ENCODE measurements at places on chromosomes 7 and 10.

DNA sequence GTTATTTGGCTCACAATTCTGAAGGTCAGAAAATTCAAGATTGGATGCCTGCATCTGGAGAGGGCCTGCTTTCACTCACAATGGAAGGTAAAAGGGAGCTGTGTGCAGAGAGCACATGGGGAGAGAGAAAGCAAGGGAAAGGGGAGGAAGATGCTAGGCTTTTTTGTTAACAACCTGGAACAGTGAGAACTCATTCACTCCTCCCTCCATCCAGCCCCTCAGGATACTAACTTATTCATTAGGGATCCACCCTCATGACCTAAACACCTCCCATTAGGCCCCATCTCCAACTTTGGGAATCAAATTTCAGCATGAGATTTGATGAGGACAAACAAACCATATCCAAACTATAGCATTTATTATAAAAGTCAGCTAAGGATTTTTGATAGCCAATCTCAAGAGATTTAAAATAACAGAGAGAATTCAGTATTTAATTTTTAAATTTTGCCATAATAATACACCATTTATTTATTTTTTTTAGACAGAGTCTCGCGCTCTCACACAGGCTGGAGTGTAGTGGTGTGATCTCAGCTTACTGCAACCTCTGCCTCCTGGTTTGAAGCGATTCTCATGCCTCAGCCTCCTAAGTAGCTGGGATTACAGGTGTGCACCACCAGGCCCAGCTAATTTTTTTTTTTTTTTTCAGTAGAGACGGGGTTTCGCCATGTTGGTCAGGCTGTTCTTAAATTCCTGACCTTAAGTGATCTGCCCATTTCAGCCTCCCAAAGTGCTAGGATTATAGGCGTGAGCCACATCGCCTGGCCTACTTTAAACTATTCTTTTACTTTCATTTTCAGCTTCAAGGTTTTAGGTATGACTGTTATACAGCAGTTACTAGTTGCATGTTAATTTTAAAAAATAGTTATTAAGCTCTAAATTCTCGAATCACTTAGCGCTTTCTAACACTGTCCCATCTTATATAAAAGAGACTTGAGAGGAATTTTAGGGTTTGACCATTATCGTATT lies 20.3 kb upstream of the ETV1 start:
- no peak for DNase-seq

GRCh38 chr10:62374862-62375710 lies 917 bp downstream of the ZNF365 start:
- DNase-seq = no peak

- no peak for DNase-seq
These were observed 45.0 kb downstream of the ESYT2 start for GRCh38 chr7:158784270-158784669.

- no peak for DNase-seq
These were observed 337.3 kb downstream of the WDR37 start for GRCh38 chr10:1393481-1393880.

DNA sequence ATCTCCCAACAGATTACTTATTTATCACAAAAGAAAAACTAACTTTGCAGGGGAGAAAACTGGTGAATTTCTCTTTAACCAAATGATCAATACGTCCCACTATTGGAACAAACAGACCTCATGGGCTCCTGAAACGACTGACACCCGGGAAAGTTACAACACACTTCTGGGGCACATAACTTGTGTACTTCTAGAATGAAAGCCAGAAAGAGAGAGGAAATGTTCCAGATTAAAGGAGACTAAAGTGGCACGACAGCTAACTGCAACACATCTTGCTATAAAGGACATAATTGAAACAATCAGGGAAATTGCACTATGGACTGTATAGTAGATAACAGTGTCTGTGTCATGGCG lies 14.7 kb upstream of the TPST1 start:
- DNase-seq = no peak

GRCh38 chr7:145644426-145645134 lies 472.0 kb upstream of the CNTNAP2 start:
- DNase-seq = no peak

GRCh38 chr10:26046073-26046700 lies 112.2 kb downstream of the MYO3A start:
- DNase-seq = no peak

GRCh38 chr10:78443900-78444571 lies 410.4 kb downstream of the RPS24 start:
- no peak for DNase-seq

DNA sequence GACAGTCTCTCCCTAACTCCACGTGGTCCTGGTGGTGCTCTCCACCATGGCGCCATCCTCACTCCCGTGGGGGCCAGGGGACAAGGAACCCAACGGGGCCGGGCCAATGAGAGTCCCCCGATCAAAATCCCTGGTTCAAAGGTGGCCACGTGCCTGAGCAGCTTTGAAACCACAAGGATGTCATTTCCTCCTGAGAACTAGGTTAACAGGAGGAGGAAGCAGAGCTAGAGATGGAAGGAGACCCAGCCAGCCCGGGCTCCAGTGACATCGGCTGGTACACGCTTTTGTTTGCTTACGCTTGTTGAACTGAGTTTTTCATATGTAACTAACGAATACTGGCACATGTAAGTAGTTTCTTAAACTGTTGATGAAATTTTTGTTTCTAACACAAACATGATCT lies 61.7 kb downstream of the PRPF18 start:
- no peak for DNase-seq

GRCh38 chr7:139058943-139059342 lies 23.1 kb upstream of the ZC3HAV1L start:
- DNase-seq = no peak

- no peak for DNase-seq
These were observed 67.6 kb downstream of the ITGA8 start for GRCh38 chr10:15652117-15652516.

DNA sequence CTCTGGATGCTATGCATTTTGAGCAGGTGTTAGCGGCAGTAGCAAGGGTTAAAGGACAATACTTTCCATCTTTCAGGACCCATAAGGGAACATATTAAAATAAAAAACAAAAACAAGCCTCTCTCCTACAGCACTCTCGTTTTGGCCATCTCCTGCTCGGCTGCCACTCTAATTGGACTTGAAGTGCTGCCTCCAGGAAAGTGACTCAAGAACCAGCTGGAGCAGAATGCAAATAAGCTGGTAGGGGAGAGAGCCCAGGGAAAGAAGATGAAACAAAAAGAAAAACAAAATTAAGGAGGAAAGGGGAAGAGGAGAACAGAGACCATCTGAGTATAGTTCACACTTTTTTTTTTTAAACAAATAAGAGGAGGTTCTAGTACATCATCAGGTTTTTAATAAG lies 65.6 kb downstream of the HBP1 start:
- no peak for DNase-seq

Measured in activated CD4-positive, alpha-beta T cell treated with anti-CD3 and anti-CD28 coated beads for 4 hours (primary cell).